Stimulated activated CD4-positive, alpha-beta T cell treated with anti-CD3 and anti-CD28 coated beads, Interleukin-1b, Interleukin-23, amount 100 ng/mL, for 1 hour (primary cell): ENCODE measurements at places on chromosomes 1 and 21.

- DNase-seq = no peak
These were observed 105.7 kb upstream of the TLR5 start for GRCh38 chr1:223248770-223249140.

DNA sequence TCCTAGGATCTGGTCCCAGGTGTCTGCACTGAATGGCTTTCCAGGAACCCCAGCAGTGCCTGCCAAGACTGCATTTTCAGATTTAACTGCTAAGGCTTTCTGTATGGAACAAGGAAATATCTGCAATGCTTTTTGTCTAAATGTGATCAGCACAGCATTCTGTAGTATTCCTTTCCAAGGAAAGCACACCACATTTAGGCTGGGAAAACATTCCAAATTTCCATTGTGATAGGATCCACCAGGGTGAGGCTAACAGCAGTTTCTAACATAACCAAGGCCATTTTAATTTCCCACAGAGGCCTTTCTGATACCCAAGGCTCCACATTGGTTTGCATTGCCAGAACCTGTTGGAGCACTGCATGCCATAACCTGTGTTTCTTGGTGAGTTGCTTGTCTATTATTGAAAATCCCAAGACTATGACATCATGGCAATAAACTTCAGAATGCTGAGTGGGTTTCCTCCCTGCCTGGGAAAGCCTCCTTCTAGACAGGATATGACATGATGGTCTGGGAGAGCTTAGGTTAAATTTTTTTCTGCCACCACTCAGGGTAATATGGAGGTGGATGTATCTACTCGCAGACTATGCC lies 23.3 kb upstream of the PTGFRN start:
- DNase-seq = no peak

DNA sequence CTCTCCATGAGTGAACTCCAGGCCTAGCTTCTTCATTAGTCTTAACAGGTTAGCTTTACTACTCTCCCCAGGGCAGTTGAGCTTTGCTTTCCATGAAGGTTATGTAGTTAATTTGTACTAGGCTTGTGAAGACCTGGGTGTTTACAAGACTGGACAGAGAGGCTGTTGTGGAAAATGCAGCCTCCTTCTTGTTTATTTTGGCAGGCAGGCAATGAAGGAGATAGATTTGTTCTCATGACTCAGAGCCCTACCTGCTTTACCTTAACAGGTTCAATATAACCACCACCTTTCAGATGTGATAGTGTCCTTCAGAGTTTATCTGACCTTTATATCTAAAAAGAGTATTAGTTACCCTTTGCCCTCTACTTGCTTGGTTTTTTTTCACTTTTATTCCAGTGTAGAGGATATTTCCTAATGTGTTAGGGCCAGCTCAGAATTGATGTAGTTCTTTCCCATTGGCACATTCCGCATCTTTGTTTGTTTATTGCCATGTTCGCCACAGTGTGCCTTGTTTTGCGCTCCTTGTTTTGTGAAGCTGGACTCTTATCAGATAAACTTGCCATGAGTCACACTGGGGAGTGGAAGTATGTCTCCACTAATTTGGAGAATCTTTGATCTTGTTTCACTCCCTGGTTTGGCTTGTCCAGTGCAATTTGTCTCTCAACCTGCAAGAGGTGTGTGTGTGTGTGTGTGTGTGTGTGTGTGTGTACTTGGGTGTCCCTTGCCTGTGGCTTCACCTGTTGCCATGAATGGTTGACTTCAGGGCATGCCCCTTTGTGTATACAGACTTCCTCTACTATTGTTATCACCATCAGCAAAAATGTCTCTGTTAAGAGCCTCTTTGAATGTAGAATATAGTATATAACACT lies 87.4 kb upstream of the MACF1 start:
- no peak for DNase-seq

DNA sequence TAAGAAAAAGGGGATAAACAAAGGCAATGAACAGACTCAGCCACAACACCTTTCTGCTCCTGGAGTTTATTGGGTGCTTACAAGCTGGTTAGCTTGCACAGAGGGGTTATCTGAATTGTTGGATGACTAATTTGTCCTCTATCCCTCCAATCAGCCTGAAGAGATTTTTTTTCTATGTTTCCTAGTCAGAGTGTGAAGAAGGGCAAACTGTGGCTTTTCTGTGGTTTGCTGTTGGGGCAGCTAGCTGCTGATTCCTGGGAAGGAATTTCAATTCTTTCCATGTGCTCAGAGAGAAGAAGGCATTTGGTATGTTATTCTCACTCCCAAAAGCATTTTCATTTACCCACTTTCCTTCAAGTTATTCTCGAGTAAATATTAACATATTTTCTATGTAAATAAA lies 48.6 kb downstream of the PCP4 start:
- DNase-seq = no peak

GRCh38 chr1:180888870-180889269 lies 23.8 kb upstream of the KIAA1614 start:
- no peak for DNase-seq

DNA sequence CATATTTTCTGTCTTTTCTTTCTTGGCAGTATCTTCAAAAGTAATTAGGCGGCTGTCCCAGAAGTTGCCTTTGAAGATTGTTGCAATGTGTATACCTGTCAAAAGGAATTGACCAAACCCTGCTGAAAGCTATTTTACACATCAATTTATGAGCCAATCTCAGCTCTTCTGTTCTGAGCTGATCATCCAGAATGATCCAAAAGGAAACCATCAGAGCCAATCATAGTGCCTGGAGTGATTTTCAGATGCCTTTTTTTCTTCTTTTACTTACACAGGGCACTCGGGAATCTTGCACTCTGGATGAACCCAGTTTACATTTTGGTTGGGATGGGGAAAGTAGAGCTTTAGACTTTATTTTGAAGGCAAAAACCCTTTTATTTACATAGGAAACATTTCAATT lies 21.8 kb upstream of the APOBEC4 start:
- DNase-seq = no peak

- DNase-seq = no peak
These were observed 960.0 kb downstream of the PLA2G4A start for GRCh38 chr1:187788718-187789117.

- DNase-seq = no peak
These were observed 41.0 kb downstream of the MFSD2A start for GRCh38 chr1:39995973-39996393.

GRCh38 chr1:16078925-16079656 lies 5.6 kb upstream of the FAM131C start:
- peak; percentile 34 for DNase-seq

DNA sequence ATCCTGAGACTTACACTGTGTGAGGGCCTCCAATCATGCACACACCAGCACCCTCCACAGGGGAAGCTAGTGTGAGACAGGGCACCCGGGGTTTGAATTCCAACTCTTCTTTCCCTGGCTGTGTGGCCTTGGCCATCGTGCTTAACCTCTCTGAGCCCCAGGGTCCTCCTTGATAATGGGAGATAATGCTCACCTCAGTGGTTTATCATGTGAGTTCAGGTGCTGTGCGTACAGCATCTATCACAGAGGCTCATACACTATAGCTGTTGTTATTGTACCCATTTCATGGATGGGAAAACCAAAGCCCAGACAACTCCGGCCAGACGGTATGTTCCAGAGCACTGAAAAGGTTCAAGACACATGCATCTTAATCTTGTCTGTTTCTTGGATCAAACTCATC lies 16.0 kb upstream of the UBXN10 start:
- no peak for DNase-seq

GRCh38 chr1:3822421-3822820 lies 26.1 kb upstream of the LRRC47 start:
- no peak for DNase-seq

DNA sequence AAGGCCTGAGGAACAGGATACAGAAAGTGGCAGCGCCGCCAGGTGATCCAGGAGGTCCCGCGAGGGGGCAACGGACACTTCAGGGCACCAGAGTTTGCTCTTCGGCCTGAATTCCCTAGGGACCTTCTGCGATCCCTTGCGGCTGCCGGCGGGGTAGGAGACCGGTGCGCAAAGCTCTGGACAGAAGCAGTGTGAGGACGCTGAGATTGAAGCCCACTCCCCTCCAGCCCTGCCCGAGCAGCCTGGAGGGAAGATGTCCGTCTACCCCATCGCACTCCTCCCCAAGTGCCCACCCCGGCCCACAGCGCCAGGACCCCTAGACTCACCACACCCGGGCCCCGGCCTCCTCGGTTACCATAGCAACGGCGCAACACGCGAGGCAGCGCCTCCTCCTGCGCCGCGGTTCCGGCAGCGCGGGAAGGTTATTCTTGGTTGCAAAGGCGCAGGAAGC lies at the start of gene ANKRD45:
TSS of gene ANKRD45 (minus strand) at position 361 of the 451 bp plus-strand sequence. CDS start 10,433 bp downstream, outside the sequence.
- no peak for DNase-seq

- no peak for DNase-seq
These were observed 138.4 kb upstream of the TIAM1 start for GRCh38 chr21:31482460-31482859.

- no peak for DNase-seq
These were observed 78.4 kb upstream of the ZBTB40 start for GRCh38 chr1:22373252-22373651.

DNA sequence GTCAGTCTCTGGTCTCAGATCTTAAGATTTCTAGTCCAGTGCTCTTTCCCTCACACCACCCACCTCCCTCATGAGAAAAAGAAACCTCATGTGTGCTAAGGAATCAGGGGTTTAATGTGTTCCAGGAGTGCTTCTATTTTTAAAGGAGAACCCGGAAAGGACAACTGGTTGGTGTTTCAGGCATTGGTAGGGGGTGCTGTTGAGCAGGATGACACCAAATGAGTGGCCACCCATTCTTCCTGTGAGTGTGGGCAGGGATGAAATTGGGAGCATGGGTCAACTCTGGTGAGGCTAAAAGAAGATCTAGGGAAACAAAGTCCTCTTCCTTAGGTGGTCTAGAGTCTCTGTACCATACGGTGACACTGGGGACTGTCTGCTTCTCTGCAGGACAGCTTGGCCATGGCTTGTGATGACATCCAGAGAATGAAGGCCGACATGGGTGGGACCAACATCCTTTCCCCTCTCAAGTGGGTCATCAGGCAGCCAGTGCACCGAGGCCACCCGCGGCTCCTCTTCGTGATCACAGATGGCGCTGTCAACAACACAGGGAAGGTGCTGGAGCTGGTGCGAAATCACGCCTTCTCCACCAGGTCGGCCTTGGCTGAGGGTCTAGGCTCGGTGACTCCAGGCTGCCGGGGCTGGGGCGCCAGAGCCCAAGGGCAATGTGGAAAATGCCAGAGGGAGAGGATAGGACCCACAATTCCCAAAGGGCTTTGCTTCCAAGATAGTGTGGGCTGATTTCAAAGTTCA lies 39.3 kb downstream of the VWA5B1 start:
- no peak for DNase-seq

DNA sequence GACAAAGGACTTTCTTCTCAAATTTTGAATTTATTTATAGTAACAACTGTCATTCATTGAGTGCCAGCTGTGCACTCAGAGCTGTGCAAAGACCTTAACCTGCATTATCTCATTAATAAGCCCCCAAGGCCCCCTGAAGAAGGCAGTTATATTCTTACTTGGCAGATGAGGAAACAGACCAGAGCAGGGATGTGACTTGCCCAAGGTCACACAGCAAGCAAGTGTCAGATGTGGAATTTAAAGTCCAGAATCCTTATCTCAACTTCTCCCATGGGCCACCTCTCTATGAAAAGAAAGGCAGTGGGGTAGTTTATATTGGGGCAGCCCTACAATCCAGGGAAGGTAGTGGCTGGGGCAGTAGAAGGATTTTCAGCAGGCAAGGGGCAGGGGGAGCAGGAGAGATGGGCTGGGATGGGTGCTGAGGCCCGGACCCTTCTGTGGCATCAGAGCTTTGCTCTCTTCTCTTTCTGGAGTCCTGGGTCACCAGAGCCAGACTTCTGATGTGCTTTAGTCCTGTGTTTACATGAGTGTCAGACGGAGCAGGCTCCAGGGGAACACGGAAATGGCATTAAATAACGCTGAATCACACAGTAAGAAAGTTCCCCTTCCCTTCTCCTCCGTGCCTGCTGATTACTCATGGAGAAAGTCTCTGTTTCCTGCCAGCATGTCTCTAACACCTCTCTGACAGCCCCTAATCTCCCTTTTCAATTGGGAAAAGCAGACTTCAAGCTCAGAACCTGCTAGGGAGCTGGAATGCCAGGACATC lies 39.5 kb downstream of the EPHB2 start:
- DNase-seq = no peak

DNA sequence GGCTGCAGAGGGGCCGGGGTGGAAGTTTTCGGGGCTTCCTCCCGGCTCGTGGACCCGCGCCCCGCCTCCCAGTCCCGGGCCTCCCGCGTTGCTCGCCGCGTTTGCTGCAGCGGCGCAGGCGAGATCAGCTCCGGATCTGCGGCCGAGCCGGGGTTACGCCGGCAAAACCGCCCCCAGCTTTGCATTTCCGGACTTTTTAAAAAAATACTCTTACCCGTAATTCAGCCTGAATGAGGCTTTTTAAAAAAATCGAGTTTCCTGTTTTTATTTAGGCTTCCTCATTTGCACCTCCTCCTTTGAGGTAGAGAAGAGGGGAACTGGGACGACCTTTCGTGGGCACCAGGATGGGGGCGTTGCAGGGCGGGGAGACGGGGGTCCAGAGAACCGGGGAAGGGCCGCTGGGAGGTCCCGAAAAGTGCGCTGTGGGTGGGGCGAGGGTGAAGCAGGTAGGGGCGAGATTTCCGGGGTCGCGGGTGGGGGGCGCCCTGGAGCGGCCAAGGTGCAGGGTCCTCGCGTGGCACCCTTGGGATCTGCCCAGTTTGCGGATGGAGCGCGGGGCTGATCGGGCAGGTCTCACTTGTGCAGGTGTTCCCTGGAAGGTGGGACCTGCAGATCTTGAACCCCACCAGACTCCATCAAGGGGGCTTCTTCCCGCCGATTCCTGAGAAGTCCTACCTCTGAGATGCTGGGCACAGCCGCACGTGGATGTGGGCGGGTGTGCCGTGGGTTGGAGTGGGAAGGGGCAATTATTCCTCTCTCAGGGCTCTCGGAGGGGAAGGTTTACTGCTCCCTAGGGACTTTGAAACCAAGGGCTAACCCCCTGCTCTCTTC lies 1.1 kb downstream of the PIK3CD start:
- DNase-seq = peak; percentile 23

DNA sequence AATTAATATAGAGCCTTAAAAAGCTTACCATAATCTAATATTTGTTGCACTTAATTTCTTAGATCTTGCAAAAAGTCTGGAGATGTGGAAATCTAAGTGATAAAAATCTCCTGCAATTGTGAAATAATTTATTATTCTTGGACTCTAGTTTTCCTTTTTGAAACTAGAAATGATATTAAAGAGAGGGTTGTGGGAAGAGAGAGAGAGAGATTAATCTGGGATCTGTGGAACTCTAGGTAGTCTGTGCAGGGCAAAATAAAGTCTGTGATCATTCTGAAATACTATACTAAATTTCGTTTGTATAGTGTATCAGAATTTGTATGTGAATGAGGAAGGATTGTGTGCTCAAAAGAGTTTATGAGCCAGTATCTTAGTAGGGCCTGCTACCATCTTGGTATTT lies 692.3 kb downstream of the RWDD3 start:
- no peak for DNase-seq
